ENCODE measurements at places on chromosomes 3 and 15.

- DNase-seq, result no peak
These were observed 13.1 kb upstream of the RPL35A start for GRCh38 chr3:197936819-197937384.

- no peak for DNase-seq
These were observed 22.9 kb upstream of the NEDD4 start for GRCh38 chr15:56016281-56016680.

DNA sequence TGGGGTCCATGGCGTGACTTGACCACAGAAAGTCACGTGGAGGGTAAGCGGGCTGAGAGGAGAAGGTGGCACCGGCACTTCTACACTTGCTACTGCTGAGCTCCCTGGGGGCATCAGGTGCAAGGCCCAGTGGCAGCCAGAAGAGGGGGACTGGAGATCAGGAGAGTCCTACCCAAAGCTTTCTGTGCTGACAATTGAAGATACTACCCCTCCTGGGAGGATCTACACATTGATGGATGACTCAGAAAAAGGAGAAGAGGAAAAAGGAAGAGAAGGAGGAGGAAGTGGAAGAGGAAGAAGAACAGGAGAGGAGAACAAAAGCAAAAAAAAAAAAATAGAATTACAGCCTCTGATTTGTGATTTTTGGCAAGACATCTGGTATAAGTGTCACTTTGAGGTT is 41.2 kb downstream of the MYO5C start:
- DNase-seq, result no peak

- DNase-seq, result peak; percentile 10
These were observed 270.2 kb downstream of the PLCL2 start for GRCh38 chr3:17154941-17155340.

DNA sequence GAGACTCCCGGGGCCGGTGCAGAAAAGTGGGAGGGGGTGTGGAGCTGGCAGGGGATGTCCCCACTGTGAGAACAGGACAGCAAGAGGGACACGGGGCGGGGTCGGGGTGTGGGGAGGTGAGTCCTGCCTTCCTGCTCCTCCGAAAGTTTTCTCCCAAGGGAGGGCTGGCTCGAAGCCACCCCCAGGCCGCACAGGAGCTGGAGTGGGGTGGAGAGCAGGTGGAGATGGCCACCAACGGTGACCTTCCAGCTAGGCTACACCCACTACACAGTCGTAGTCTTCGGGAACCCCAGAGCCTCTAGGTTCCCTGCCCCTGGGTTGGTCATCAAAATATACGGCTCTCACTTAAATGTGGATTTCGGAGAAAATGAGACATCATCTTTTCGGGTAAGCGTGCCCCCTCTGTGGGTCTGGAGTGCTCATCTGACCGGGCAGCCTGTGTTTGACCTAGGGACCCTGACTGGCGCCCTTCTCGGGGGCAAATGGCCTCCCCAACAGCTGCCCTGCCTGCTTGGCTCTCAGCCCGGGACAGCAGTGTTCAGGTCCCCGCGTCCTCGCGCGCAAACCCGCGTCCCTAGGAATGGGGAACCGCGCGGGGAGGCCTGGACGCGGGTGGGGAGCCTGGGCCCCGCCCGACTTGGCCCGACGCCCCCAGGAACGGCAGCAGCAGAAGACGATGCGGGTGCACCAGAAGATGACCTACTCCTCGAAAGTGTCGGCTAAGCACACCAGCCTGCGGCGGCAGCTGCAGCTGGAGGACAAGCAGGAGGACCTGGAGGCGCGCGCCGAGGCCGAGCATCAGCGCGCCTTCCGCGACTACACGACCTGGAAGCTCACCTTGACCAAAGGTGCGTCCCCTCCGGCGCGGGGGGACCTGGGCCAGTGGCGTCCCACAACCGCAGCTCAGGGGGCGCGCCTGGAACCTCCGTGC is 21.2 kb downstream of the CFAP100 start:
- no peak for DNase-seq

DNA sequence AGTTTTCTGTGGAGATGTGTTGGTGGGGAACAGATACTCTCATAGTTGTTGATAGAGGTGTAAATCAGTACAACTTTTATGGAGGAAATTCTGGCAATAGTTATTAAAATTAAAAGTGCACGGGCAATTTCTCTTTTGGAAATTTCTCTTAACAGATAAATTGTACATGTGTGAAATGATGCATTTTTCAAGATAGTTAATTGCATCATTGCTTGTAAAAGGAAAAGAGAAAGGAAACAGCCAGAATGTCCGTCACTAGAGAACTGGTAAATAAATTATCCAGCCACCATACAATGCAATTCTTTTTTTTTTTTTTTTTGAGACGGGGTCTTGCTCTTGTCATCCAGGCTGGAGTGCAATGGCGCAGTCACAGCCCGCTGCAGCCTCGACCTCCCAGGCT is 14.2 kb downstream of the ZNF710 start:
- no peak for DNase-seq

- DNase-seq, result no peak
These were observed 276.9 kb downstream of the TLE3 start for GRCh38 chr15:69820819-69821218.

DNA sequence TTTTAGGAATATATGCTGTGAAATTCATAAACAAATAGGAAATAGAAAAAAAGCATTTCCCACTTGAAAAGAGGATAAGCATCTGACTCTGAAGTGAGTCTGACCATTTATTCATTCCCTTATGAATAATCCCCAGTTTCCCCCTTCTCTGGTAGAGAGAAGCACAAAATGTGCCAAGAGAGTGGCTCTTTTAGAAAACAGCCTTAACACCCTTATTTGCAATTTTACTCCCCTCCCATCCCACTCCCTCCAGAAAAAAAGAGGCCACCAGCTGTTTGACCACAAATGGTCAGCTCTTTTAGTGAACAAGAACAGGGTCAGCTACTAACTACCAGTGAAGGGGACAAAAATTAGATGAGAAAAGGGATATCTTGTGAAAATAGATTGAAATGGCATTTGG is 184.5 kb upstream of the ADAMTS9 start:
- DNase-seq, result no peak

- no peak for DNase-seq
These were observed 194.1 kb downstream of the KCNH8 start for GRCh38 chr3:19342389-19342788.

DNA sequence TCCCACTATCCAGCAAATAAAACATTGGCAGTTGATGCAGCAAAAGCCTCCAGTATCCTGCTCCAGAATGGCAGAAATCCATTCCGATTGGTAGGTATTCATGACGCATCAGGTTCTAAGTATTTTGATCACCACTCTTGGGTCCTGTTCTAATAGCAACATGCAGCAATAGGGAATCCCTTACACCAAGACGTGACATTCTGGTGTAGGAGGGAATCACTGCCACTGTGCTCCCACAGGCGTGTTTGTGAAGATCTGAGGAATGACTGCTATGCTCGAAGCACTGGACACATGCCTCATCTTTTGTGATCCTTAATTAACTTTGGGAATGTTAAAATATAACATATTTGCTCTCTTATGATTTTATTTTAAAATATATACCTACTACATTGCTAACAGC is 552.9 kb downstream of the MECOM start:
- DNase-seq, result no peak

- no peak for DNase-seq
These were observed 331 bp downstream of the RNU6-1 start for GRCh38 chr15:67839499-67839928.

DNA sequence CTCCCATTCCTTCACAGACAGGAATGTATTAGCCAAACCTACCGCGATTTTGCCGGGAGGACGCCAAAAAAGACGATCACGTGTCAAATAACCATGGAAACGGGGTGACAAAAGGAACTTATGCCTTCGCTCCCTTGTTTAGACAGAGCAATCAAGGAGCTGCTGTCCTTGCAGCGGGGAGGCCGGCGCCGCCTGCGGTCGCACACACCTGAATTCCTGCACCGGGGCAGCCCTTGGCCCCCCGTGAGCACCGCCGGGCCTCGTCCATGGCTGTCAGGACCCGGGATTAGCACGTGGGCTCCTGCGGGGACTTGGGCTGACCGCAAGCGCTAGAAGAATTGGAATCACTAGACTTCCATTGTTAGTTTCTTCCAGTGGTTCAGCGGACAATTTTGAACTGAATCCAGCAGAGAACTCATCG is 193.1 kb downstream of the SHQ1 start:
- no peak for DNase-seq

GRCh38 chr15:63462088-63462487 is 42.3 kb upstream of the USP3 start:
- DNase-seq, result no peak

DNA sequence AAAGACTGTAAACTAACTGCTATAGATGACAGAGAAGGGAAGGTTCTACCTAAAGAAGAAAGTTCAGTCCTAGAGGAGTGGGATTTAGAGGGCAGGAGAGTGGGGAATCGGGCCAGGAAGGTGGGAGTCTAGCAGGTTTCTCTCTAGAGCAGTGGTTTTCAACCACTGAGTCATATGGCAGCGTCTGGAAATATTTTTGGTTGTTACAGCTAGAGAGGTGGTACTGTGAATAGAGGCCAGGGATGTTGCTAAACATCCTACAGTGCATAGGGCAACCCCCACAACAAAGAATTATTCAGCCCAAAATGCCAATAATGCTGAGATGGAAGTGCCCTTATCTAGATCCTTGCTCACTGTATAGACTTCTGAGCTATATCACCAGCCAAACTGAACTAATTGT is 28.7 kb downstream of the ATP1B3 start:
- DNase-seq, result no peak

DNA sequence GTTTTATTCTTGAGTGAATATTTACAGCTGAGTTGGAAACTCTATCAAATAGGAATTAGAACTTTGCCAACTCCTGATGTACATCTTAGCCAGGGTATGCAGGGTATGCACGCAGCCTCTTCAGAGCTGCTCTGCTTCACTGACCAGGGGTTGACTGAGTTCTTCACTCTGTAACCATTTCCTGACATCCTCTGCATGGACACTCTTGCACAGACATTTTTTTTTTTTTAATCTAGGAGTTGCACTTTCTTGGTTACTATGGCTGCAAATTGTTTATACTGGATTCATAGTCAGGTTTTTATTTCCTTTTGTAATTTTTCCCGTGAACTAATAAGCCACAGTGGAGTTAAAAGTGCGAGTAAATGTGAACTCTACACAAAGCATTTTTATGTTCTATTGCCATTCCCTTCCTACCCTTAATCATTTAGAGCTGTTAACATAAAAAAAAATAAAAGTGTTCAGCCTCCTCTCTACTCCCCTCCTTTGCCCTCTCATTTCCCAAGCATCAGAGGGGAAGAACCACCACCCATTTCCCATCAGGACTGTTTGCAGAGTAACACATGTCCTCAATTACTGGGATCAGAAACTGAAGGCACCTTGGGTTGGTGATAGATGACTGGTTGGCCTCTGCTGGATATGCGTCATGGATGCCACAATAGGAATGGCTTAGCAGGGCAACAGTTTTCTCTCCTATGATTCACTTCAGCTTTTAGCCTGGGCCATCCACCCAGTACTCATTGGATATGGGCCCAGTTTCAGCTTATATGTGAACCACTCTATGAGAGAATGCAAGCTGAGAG is 54.0 kb downstream of the DUT start:
- DNase-seq, result no peak

- DNase-seq, result no peak
These were observed 50.8 kb downstream of the LYSMD4 start for GRCh38 chr15:99682455-99682854.

DNA sequence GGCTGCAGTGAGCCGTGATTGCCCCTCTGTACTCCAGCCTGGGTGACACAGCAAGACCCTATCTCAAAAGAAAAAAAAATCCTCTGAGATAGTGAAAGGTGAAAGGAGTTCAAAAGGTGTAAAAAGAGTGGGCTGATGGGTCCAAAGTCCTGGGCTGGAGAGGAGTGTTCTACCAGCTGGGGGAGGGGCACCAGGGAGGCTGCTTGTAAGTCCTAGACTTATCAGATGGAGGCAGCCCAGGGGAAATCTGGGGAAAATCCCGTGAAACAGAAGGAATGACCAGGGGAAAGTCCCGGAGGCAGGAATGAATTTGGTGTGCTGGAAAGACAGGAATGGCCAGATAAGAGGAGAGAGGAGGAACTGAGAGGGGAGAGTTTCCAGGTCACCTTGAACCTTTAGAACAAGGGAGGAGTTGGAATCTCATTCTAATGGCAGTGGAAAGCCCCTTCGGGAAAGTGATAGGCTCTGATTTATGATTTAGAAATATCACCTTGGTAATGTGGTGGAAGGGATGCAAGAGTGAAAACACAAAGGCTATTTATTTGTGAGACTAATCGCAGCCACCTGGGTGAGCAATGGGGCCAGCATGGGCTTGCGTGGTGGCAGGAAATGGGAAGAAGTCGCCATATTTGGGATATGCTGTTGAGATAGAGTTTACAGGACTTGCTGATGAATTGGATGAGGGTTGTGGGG is 23.4 kb upstream of the PPP4R2 start:
- no peak for DNase-seq

DNA sequence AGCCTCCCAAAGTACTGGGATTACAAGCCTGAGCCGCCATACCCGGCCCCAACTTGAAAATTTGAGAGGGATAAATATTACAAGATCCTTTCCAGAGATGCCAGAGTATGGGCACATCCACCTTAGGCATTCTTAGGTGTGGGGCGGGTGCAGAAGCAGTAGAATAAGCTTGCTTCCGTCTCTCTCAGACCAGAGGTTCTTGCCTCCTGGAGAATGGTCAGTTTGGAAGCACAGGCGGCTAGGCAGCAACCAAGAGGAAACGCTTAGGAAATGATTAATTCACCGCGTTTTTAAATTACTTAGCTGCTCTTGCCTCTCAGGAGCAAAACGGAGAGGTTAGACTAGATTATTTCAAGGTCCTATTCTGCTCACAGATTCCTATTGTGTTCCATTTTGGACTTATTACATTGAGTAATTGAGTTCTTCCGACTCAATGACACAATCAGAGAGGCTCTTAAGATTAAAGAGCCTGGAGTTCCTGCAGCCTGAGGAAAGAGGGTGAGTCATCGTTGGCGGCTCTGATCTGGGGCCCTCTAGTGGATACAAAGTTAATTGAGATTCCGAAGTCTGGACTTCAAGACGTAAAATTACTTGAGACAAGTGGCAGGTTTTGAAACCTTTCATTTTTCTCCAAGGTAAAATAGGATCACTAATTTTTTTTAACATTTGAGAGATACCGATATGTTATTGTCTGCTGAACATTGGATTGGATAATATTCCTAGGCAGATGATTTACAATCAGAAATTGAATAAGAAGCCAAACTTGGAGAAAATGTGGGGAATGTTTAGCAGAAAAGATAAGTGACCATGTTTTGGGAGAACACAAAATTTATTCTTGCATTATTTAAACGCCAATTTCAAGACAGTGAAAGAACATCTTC is 5.8 kb upstream of the TOPAZ1 start:
- peak; percentile 65 for DNase-seq

DNA sequence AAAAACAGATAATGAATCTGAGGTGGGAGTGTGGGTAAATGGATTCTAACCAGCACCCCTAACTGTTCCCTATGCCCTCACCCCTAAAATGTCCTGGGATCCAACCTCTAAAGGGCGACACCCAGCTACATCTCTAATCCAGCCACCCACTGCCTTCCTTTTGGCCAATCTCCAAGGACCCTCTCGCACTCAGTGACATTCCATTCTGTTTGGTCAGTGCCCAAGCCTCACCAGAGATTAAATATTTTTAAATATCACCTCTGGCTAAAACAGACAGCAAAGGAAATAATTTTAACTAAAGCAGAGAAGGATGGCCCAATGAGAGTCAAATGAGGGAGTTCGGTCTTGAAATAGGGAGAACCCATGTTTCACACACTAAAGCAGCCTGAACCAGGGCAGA is 19.9 kb upstream of the SCN10A start:
- DNase-seq, result no peak
